HCEC 1CT (cell line): ENCODE measurements at places on chromosomes 13 and 19.
A peak's percentile ranks its signal among the peaks of the same experiment; 100 is the strongest.

- DNase-seq: no peak
Measured at GRCh38 chr13:50511877-50512341, 331.6 kb downstream of the DLEU7 start.

GRCh38 chr13:49146950-49147355 lies 73.2 kb upstream of the MLNR start:
- peak; percentile 74 for DNase-seq

DNA sequence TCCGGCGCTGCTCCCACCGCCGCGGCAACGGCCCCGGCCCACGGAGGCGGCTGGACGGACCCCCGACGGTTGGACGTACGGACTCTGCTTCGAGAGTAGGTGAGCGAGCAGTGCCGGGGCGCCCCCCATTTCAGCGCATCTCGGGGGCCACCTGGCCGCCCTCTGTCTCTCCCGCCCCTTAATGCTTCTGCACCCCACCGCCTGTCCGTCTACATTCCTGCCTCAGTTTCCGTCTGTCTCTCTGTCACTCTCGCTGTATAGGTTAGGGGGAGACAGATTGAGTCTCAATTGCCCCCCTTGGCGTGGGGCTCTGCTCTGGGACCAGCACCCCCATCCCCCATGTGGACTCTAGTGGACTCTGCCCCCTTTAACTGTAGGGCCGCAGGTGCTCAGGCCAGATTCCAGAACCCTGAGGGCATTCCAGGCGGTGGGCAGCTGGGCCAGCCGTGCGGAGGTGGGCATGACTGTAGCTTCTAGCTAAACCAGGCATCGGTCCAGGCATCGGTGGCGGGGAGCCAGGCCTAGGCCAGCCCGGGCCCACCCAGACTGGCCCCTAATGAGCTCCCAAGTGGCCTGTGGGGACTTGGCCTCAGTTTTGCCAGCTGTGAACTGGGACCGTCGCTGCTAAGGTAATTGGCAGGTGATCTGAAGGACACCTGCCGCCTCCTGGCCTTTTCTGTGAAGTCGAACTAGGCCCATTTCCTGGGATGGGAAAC lies 373 bp downstream of the TNFAIP8L1 start:
- no peak for DNase-seq

DNA sequence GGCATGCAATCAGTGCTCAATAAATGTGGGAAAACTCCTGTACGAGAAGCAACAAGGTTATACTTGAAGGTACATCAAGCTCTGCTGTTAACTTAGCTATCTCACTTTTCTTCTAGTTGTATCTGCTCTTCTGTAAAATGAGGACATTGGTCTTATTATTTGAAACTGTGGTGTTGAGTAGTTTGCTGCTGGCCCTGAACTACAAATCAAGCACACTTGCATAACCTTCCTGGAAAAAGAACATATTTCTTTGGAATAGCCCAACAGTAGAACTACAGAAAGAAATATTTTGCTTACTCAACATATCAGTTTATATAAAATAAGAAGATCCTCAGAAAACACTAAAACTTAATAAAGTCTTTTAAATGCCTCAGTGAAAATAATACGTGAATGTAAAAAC lies 203.0 kb downstream of the KCTD12 start:
- DNase-seq: no peak

- peak; percentile 70 for DNase-seq
Measured at GRCh38 chr13:48994706-48995105, 19.0 kb downstream of the FNDC3A start.

GRCh38 chr13:63631006-63631405 lies 2215.4 kb upstream of the PCDH20 start:
- DNase-seq: no peak

- no peak for DNase-seq
Measured at GRCh38 chr19:22606954-22607652, 27.0 kb upstream of the ZNF492 start.

DNA sequence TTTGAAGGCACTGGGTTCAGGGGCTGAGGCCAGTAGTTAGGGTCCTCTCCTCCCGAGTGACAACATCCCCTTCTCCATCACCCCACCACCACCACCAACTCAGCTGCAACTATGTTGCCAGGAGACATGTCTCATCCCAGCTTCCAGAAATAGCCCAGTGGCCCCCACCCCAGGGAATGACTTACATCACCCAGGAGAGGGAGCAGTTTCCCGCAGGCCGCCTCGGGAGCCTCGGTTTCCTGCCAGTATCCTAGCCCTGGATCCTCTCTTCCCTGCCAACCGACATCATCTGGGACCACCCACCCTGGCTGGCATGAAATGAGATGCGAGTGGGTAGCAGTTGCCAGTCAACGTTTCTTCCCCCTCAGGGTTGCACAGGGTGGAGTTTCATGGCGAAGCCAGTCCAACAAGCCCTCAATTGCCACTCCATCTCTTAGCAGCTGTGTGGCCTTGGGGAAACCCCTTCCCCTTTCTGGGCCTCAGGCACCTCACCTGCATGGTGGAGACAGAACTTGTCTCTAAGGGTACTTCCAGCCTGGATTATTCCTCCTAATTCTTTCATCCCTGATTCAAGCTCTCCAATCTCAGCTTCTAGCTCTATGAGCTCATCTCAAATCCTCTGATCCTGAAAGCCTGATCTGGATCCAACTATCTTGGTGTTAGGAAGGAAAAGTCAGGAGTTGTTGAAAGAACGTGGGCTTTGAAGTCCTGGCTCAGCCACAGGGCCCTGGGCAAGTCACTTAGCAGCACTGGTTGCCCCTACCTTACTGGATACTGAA lies 3.9 kb upstream of the GSK3A start:
- peak; percentile 69 for DNase-seq

DNA sequence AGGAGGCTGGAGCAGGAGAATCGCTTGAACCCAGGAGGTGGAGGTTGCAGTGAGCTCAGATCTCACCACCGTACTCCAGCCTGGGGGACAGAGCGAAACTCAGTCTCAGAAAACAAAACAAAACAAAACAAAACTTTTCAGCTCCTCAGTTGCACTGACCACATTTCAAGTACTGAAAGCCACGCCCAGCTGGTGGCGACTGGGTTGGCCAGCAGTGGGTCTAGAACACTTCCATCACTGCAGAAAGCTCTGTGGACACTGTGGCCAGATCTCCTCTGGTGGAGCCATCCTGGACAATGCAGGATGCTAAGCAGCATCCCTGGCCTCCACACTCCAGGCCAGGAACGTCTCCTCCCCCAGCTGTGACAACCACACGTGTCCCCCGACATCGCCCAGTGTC lies 21.1 kb downstream of the TLE2 start:
- DNase-seq: no peak

DNA sequence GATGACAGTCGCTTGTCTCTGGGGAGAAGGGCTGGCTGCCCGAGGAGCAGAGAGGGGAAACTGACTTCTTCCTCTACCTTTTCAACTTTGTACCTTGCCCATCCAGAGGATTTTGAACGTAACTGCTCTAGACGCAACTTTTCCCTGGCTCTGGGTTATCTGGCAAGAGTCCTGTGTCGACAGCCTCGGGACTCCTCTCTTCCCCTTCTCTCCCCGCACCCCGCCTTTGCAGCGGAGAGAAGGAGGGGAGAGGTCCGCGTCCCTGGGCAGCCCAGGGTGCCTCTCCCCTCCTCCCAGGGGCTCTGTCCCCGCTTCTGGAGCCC lies 574 bp downstream of the SH3GL1 start:
- no peak for DNase-seq

- DNase-seq: peak; percentile 42
Measured at GRCh38 chr13:38530492-38530891, 156.4 kb upstream of the FREM2 start.

GRCh38 chr13:99353836-99354235 lies 46.6 kb upstream of the GPR183 start:
- no peak for DNase-seq

- DNase-seq: peak; percentile 41
Measured at GRCh38 chr13:39784347-39784746, 128.9 kb downstream of the COG6 start.

GRCh38 chr19:15118789-15119494 lies 11.7 kb downstream of the SYDE1 start:
- DNase-seq: no peak

- no peak for DNase-seq
Measured at GRCh38 chr13:56736966-56737365, 403.8 kb upstream of the PRR20A start.

GRCh38 chr19:30165228-30165813 lies 206.9 kb upstream of the ZNF536 start:
- DNase-seq: no peak

- no peak for DNase-seq
Measured at GRCh38 chr13:80001510-80001842, 339.4 kb downstream of the SPRY2 start.

GRCh38 chr19:16340092-16340491 lies 15.5 kb downstream of the KLF2 start:
- no peak for DNase-seq

DNA sequence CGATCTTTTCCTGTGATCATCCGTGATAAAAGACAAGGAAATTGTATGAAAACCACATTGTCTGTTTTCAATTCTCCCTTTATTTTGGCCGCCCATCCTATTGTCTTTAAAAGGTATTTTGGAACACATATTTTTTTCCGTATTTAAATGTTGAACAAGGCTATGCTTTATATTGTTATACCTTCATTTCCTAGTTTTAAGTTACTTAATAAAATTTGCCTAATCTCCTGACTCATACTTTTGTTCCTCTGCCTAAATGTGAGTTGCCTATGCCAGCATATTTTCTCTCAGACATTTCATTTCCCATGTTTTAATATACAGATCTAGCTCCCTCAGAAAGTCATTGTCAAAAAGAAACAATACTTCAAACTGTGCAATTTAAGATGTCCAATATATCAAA lies 104.2 kb downstream of the SLITRK6 start:
- no peak for DNase-seq

DNA sequence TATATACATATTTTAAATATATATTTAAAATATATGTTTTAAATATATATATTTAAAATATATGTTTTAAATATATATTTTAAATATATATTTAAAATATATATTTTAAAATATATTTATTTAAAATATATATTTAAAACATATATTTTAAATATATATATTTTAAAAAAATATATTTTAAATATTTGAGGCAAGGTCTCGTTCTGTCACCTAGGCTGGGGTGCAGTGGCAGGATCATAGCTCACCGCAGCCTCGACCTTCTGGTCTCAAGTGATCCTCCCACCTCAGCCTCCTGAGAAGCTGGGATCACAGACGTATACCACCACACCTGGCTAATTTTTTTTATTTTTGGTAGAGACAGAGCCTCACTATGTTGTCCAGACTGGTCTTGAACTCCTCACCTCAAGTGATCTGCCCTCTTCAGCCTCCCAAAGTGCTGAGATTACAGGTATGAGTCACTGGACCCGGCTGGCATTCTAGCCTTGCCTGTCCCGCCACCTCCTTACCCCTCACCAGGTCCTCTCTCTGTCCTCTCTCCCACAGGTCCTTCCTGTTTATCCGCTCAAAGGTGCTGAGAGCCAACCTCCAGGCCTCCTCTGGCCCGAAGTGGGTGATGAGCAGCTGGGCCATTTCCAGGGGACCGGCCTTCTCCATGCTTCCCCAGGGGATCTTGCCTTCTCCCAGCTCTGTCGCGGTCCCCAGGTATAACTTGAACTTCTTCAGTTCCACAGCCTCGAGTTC lies 564 bp downstream of the NLRP12 start:
- DNase-seq: no peak

DNA sequence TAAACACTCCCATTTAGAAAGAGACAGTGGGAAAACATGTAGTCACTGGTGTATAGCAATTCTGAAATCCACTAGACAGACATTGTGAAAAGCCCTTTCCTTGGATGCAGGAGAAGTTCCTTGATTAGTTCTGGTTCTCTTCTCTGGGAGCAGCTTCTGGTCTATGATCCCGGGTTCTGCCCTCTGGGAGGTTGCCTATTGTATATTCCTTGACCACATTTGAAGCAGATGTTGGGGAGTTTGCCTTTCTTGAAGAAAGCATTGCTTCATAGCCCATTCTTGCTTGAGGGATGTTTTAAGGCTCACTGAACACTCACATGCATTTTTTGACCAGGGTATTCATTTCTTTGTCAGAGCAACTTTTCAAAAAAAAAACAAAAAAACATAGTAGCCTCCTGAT lies 211.9 kb downstream of the NDFIP2 start:
- no peak for DNase-seq

DNA sequence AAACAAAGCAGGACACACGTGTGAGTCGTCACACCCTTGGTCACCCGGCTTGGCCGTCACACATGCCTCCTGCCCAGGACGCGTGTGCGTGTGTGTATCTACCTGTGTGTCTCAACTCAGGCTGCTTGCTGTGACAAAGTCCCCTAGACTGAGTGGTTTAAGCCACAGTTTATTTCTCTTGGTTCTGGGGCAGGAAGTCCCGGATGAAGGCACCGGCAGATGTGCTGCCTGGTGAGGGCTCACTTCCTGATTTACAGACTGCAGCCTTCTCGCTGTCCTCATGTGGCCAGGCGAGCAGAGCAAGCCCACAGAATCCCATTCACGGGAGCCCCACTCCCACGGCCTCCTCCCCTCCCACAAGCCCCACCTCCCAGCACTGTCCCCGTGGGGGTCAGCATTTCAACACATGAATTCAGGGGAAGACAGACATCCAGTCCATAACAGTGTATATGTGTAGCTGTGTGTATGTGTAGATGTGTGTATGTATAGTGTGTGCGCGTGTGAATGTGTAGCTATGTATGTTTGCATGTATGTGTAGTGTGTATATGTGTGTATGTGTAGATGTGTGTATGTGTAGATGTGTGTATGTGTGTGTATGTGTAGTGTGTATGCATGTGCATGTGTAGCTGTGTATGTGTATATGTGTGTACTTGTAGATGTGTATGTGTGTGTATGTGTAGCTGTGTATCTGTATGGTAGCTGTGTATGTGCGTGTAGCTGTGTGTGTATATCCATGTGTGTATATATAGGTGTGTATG lies 51.5 kb downstream of the MCF2L start:
- no peak for DNase-seq

DNA sequence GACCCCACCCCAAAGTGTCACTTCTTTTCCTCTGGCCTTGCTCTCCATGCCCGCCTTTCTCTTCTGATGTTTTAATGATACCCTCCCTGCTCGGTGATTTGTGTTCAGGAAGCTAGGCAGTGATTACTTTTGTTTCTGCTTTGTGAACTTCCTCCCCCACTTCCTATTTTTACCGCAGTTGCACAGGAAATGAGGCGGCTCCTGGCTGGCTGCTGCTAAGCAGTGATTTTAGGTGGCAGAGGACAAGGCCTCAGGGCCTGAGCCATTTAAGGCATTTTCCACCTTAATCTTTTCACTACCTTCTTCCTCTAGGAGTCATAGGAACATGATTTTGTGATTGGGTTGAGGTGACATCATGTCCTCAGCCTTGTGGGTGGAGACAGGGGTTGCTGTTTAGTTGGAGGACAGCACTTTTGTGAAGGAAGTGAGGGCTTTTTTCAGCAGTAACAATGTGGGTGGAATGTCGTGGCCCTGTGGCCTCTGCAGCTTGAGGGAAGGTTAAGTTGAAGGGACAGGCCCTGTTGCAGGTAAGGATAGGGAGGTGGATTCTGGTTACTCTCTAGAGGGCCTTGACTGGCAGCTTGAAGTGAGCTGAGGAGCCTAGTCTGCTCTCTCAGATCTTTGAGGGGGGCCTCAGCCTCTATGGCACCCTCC lies 15.7 kb downstream of the GARRE1 start:
- peak; percentile 80 for DNase-seq
